ENCODE measurements at places on chromosomes 12 and 14.

GRCh38 chr12:5614256-5614655, 182.3 kb downstream of the NTF3 start:
- no peak for DNase-seq

- no peak for DNase-seq
These were observed 5.7 kb upstream of the SLC41A2 start for GRCh38 chr12:104963757-104964156.

DNA sequence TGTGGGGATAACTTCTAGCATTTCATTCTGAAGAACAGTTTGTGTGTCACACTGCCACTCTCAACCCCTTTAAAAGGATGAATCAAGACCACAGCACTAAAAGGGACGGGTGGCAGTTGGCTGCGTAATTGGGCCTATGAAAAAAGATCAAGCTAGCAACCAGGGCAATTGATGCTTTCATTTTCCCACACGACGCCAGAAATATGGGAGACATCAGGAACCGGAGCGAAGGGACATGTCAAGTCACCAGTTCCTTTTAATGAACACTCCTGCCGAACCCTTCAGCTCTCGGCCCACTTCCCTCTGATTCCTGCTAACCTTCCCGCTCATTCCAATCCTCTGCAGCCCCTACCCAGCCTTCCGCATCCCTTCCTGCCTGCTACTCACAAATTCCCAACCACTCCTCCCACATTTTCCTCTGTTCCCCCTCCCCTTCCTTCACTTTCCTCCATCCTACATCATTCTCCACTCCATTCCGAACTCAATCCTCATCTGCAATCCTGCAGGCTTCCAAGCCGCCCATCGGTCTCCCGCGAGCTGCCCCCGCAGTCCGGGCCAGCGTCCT, 753 bp downstream of the CSRNP2 start:
- peak; percentile 23 for DNase-seq

DNA sequence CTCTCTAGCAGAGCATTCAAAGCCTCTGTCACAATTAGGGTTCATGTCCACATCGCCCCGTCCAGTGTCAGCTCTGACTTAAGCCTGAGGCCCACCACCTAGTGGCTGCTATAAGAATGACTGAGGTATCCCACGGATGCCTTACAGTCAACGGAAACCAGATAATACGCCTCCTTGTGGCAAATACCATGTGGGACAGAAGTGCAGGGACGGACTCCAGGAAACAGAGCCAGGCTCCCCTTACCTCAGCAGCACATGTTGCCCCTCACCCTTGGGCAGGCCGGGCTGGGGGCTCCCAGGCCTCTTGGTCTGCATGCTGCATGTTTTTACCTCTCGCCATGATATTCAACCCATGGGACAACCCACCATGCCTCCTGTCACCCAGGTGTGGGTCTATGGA, 86.3 kb downstream of the VWF start:
- DNase-seq, result no peak

DNA sequence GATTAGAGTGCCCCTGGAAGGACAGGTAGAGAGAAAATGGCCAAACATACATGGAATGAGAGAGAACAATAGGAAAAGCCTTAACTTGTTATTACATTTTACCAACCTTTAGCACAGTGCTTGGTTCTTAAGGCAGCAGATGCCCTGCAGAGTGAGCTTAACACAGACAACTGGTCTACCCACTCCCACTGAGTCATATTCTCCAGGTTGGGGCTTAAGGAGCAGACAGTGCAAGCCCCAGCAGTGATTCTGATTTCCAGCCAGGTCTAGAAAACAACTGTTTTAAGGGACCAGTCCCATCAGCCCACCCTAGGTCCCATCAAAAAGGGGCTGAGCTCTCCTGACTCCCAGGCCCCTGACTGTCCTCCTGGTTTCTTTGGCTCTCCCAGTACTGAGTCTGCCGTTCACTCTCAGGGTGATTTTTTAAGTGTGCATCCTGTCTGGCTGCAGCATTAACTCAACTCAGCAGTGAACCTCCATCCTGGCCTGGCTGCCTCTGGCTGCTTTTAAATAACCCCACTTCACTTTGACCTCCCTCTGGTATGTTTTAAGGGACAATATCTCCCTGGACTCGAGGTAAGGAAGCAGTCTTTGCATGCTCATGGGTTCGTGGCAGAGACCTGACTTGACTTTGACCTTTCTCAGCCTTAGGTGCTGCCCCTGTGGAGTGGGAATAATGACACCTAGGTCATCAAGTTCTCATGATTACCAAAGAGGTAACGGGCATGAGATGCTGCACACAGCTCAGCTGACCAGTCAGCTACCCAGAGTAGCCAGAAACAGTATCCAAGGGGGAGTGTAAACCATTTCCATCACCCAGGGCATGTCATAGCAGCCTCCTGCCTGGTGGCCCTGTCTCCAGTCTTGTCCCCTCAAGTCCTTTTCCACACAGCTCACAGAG, 210.7 kb upstream of the PWP1 start:
- DNase-seq, result no peak

GRCh38 chr14:85308531-85309300, 221.2 kb upstream of the FLRT2 start:
- DNase-seq, result no peak

DNA sequence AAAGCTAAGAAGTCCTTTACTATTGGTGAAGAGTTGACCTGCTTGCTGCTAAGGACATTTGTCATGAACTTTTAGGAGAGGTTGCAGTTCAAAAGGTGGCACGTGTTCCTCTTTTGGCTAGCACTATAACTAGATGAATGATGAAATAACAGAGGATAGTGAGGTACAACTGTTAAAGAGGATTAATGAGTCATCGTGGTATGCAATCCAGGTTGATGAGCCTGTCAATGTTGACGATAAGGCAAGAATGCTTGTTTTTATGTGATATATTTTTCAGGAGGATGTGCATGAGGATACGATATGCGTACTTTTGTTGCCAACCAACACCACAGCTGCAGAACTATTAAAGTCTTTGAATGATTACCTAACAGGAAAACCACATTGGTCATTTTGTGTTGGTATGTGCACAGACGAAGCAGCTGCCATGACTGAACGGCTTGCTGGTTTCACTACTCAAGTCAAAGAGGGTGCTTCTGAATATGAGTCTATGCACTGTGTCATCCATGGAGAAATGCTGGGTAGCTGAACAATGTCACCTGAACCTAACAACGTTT, 10.6 kb downstream of the CEP128 start:
- DNase-seq, result no peak

- DNase-seq, result no peak
These were observed 190.4 kb upstream of the BCL2L14 start for GRCh38 chr12:11880381-11880780.

DNA sequence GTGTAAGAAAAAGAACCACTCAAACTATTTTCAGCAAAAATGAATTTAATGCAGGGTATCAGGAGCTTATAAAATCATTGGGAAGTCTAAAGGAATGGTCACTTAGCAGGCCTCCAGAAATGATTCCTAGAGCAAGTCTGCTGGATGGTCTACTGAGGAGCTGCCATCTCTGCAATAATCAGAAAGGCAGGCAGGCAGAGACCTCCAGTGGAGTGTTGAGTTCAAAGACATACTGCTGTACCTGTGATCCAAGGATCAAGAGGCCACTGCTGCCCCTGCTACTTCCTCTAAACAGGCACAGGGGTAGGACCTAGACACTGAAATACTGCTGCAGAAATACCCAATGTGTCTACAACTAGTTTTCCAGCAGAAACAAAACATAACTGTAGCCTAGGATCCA, 14.5 kb upstream of the KICS2 start:
- no peak for DNase-seq

GRCh38 chr14:85391892-85392291, 138.1 kb upstream of the FLRT2 start:
- no peak for DNase-seq

Measured in frontal cortex (tissue), 4 donors.